GM12865 (cell line): ENCODE measurements at places on chromosomes 5 and 9.

GRCh38 chr9:88308831-88309560 lies 79.2 kb upstream of the SPIN1 start:
- no peak for DNase-seq

DNA sequence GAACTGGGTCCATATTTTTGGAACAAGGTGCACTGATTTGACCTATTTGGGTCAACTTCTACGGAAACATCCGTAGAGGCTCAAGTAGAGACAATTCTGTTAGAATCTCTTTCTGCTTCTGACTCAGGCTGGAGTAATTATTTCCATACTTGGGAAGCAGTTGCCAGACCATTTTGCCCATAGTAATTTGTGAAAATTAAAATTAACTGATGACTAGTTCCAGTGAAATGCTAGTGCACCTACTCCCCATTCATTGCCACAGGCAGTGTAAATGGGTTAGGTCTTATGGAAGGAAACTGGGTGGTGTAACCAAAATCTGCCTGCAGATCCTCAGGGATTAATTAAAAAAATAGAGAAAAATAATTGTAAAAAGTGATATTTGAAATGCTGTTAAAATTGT lies 201.1 kb downstream of the TENT4A start:
- no peak for DNase-seq

- no peak for DNase-seq
Measured at GRCh38 chr5:58012102-58012501, 447.8 kb downstream of the PLK2 start.

- DNase-seq, result no peak
Measured at GRCh38 chr9:23841304-23841703, 15.3 kb upstream of the ELAVL2 start.

- no peak for DNase-seq
Measured at GRCh38 chr5:66982056-66982387, 214.6 kb downstream of the CD180 start.

- no peak for DNase-seq
Measured at GRCh38 chr9:24793787-24794186, 248.1 kb upstream of the IZUMO3 start.

GRCh38 chr9:137484551-137485315 lies 25.6 kb upstream of the NSMF start:
- no peak for DNase-seq

- DNase-seq, result no peak
Measured at GRCh38 chr5:54388409-54388808, 67.1 kb upstream of the HSPB3 start.

GRCh38 chr5:90878549-90879196 lies 320.1 kb downstream of the ADGRV1 start:
- no peak for DNase-seq

DNA sequence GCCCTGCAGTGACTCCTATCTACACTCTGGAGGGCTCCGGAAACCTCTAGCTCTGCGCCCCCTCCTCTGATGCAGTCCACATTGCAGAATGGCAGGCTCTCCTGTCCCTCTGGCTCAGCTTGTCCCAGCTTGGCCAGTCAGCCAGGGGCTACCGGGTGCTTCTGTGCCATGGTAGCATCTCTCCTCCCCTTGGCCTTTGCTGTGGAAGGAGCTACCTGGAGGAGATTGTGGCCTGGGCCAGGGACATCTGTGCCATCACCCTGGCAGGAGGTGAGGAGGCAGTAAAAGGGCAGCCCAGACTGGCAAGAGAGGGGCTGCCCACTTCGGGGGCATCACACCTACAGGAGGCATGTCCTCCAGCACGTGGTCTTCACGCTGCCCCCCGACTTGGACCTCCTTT lies 38.1 kb upstream of the FCN1 start:
- DNase-seq, result no peak

- DNase-seq, result no peak
Measured at GRCh38 chr9:38414040-38414723, 10.1 kb downstream of the IGFBPL1 start.

- no peak for DNase-seq
Measured at GRCh38 chr9:116986015-116986414, 298.9 kb downstream of the TRIM32 start.

DNA sequence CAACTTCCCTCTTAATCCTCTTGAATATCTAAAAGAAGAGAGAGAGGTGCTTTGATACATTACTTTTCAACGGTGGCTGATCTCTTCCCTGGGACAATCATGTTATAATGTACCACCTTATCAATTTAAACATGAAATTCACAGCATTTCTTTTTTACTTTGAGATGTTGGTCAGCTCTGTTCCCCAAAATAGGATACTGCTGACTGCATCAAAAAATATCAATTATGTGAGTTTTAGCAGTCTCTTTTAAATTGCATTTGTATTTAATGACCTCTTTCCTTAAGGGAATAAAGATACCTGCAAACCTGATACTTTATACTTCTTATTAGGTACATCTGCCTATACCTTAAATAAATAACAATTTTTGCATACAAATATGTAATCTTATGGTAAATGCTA lies 58.4 kb upstream of the MARCHF11 start:
- no peak for DNase-seq

DNA sequence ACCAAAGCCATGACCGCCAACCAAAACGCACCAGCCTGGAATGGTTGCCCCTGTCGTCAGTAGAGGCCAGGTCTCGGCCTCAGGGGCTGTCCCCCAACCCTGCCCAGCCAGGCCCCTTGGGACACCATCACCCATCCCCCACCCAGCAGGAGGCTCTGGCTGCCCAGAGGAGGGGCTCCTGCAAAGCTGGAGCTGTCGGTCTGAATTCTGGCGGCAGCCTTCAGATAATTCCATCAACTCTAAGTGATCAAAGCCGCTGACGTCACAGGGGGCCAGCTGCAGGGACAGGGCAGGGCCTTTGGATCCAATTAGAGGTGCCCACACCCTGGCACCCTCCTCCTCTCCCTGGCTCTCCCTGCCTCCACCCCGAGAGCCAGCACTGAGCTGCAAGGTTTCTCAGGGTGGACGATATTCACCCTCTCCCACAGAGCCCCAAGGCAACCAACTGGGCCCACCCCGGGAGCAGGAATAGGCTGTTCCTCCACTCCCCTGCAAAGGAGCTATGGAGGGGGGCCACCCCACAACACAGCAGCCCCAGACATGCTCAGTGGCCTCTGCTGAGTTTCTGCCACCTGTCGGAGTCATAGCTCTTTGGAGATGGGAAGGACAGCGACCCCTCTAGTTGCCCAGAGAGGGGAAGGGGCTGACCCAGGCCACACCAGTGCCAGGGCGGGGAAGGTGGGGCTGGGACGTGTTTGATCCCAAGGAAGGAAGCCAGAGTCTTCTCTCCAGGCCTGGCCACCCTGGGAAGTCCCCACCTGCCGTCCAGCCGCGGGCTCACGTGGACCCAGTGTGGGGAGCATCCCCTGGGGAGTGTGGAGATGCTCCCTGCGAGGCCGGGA lies 78.4 kb downstream of the NTNG2 start:
- no peak for DNase-seq

DNA sequence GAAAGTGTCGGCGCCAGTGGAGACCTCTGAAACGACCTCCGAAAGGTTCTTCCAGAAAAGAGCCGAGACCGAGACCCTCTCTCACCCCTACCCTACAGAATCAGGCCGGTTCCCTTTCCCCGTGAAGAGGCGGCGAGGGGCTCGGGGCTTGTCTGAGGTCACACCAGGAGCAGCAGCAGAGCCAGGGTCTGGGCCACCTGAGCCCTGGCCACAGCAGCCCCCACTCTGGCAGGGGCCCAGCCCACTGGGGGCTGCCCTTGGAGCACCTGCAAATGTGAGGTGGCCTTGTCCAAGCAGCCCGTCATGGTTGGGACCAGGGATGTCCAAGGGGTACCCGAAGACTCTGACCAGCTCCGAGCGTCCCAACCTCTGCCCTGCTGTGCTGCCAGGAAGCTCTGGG lies 9.2 kb downstream of the AGPAT2 start:
- DNase-seq, result no peak

- DNase-seq, result no peak
Measured at GRCh38 chr5:170078931-170079330, 26.8 kb upstream of the FOXI1 start.

DNA sequence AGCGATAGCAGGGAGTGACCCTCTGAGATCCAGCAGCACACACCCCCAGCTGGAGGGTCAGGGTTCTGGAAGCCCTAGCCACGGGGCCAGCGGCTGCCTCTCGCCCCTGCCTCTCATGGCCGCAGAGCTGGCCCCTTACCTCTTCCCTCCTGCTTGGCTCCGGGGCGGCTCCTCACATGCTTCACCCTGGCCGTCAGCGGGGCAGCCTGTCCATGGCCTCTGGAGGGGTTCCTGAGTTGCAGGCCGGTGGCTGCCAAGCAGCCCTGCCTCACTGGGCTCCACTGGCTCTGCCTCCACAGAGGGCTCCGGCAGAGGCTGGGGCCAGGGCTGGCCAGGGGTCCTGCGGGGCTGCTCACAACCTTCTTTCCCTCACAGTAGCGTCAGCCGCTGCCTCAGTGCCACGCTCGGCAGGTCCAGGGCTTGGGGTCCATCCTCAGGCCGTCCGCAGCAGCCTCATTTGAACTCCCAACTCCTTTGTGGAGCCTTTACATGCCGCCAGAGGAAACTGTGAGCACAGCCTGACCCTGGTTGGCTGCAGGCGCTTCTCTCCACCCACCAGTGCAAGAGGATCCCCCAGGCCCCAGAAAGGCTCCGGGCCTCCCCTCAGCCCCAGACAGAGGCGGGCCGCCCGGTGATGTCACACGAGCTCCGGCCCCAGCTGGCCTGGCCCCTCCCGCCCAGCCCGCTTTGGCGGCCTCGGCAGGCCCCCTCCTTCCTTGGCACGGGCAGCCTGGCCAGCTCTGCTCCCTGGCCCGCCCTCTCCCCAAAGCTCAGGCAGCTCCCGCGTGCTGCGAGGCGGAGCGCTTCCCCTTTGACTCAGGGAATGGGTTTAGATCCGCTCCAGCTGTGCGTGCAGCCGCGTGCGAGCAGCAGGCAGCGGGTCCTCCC lies at the start of gene ANGPTL2:
Gene ANGPTL2 (minus strand): TSS at position 460 of the 888 bp plus-strand sequence. CDS start 13,904 bp downstream, outside the sequence.
- DNase-seq, result peak; percentile 44

- DNase-seq, result no peak
Measured at GRCh38 chr9:135929656-135930445, 22.5 kb upstream of the CAMSAP1 start.

GRCh38 chr5:169395136-169395535 lies 94.2 kb upstream of the SLIT3 start:
- no peak for DNase-seq

DNA sequence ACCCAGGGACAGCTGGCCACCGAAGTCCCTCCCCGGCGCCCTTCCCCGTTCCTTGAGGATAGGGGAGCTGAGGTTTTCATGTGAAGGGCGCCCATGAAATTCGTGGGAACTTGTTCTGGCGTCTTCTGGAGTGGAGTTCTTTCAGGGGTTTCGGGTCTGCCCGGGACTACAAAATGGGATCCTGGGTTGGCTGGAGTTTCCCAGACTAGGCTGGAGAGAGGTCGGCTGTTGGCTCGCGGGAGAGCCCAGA lies 3.6 kb upstream of the RGMB start:
- no peak for DNase-seq

DNA sequence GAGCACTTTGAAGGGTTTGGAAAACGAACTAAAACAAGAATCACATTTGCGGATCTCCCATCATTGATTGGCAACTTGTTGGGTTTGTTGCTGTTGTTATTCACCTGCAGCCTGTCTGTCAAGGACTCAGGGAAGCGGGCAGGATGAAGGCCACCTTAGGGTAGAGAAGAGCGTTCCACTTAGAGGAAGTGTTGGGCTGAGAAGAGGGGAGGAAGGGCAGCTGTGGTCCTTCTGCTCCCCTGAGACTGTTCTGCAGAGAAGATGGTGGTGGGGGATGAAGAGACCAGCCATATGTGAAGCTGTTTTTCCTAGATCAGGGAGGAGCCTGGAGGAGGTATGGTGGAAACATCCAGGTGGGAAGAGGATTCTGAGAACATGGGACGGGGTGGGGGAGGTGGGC lies 70.6 kb upstream of the CPEB4 start:
- DNase-seq, result no peak

DNA sequence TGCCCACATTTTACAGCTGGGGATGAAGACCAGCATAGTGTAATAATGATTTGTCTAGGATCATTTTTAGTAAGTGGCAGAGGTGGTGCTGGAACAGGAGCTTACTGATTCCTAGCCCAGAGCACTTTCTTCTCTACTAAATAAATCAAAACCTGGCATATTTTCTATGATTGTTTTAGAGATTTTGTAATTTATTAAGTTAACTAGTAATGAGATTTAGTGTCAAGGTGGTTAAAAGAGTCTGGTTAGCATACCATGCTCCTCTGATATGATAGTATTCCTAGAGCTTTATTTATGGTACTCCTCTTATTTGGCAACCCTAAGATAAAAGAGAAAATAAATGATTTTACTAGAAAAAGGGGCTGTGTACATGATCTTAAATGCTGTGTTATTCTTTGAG lies 604.0 kb downstream of the ISL1 start:
- DNase-seq, result no peak

- DNase-seq, result no peak
Measured at GRCh38 chr5:15966066-15966640, 213.4 kb downstream of the MARCHF11 start.

DNA sequence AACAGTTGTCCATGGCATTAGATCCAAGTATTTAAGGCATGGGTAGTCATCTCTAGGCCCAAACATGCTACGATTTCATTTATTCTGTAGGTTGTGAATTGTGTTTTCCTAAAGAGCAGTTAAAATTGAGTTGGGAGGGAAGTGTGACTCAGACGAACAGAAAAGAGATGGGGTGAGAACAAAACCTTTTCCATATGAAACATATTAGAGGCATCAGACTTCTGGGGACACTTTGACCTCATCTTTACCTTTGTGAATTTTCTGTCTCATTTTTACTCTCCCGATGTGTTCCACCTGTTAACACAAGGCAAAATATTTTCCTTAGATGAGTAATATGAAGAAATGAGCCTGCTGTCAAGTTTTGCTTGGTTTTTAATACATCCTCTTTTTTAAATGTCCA lies 181.3 kb downstream of the ESM1 start:
- DNase-seq, result no peak

DNA sequence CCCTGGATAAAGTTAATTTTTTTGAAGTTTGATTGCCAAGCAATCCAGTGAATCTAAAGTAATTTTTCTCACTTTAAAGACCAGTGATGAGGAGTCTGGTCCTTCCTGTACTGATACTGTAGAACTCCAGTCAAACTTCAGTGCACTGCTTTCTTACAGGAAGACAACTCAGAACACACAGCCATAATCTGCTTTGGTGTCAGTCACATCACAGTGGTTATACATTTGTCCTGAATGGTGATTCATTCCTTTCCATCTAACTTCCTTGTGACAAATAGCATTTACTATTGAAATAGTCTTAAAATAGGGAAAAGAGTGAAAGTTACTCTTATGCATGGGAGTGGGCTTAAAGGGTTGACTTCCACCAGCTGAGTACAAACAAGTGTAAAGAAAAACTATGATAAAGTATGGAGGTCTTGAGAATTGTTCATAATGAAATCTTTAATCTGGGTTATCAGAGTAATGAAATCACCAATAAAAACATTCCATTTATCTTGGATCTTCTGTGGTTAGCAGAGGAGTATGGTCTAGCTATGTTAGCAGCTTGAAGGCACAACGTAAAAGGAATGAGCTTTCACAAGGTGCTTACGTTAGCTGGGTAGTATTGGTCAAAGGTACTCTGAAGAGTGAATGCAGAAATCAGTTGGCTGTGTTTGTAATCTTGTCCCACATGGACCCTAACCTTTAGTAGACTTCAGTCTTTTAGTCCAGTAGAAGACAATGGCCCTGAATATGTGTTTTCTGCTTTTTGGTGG lies 41.5 kb downstream of the DCP2 start:
- no peak for DNase-seq
